ENCODE measurements at places on chromosomes 3 and 15. TPM values are rescaled to one million over a fixed set of nuclear protein-coding genes. Genes with fewer than 3 reads are reported as not detected.

Gene GPR62
- total RNA-seq: not detected

Gene CFAP100
- not detected for total RNA-seq

- DNase-seq: no peak
Measured at GRCh38 chr3:177713928-177714900, 516.9 kb upstream of the TBL1XR1 start.

Gene GOLGA6L22
- total RNA-seq: not detected

DNA sequence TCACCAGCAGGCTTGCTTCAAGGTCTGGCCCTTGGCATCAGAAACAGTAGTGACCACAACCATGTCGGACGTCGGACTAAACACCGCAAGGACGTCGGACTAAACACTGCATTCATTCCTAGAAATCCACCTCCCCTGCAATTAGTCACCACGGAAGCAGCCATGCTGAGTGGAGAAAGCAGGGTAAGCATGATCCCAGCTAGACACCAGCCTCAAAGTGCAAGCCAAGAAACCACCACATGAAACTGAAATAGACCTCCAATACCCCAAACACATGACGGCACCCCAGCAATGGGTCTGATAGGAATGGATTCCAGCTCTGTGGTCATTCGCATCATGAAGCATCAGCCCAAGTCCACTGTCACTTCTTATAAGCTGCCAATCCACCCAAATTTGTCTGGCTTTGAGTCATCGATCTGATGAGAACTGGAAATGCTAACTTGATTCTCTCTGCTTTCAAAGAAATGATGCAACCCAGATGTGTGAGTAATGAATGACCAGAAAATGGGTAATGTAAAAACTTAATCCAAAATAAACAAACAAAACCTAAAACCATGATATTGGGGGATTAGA is 348.3 kb upstream of the TMCO5A start:
- DNase-seq: no peak

Gene DCP1A
- 14.4 TPM for total RNA-seq
